A549 treated with AZD2906 at 1 μM for 4 hours (cell line): ENCODE measurements at places on chromosomes 5 and 9. TPM values are rescaled to one million over a fixed set of nuclear protein-coding genes. Genes with fewer than 3 reads are reported as not detected.

The CCNO gene
- 4.5 to 8.1 TPM (median 7.5 TPM) in 5 replicates for total RNA-seq

The PRUNE2 gene
- 0.03 to 0.07 TPM (median 0.05 TPM) in 4 of 5 replicates, not detected in the other for total RNA-seq

The TARS1 gene
- 118 to 159 TPM (median 124 TPM) in 5 replicates for total RNA-seq

The BNC2 gene
- 4.6 to 6.9 TPM (median 6.4 TPM) in 5 replicates for total RNA-seq

The GADD45G gene
- total RNA-seq = 0.11 to 0.76 TPM (median 0.39 TPM) in 5 replicates

The ZFP2 gene
- total RNA-seq = not detected in 5 replicates

The PCDHGB4 gene
- total RNA-seq = 0.81 to 1.0 TPM (median 0.92 TPM) in 5 replicates

The KIF12 gene
- total RNA-seq = 1.3 to 1.9 TPM (median 1.5 TPM) in 5 replicates

The KCNV2 gene
- not detected in 5 replicates for total RNA-seq

The TUBB4B gene
- 633 to 818 TPM (median 765 TPM) in 5 replicates for total RNA-seq

The RNF180 gene
- 0.18 to 0.38 TPM (median 0.29 TPM) in 5 replicates for total RNA-seq

The RARS1 gene
- total RNA-seq = 86.5 to 119 TPM (median 91.3 TPM) in 5 replicates

The LCN9 gene
- total RNA-seq = not detected in 5 replicates

The CARTPT gene
- total RNA-seq = not detected in 5 replicates

The ADCY2 gene
- total RNA-seq = not detected in 5 replicates

The SPINK6 gene
- 0.28 to 0.75 TPM (median 0.36 TPM) in 5 replicates for total RNA-seq

The SLCO6A1 gene
- not detected in 5 replicates for total RNA-seq

The MARCHF3 gene
- total RNA-seq = 0.46 to 1.5 TPM (median 1.1 TPM) in 5 replicates

The SNX30 gene
- total RNA-seq = 4.5 to 6.6 TPM (median 4.8 TPM) in 5 replicates

The TCF7 gene
- total RNA-seq = 9.1 to 10.9 TPM (median 9.9 TPM) in 5 replicates

The IL13 gene
- total RNA-seq = 0.08 to 0.10 TPM in 2 of 5 replicates, not detected in the others
